ENCODE measurements at places on chromosomes 2 and 18.

DNA sequence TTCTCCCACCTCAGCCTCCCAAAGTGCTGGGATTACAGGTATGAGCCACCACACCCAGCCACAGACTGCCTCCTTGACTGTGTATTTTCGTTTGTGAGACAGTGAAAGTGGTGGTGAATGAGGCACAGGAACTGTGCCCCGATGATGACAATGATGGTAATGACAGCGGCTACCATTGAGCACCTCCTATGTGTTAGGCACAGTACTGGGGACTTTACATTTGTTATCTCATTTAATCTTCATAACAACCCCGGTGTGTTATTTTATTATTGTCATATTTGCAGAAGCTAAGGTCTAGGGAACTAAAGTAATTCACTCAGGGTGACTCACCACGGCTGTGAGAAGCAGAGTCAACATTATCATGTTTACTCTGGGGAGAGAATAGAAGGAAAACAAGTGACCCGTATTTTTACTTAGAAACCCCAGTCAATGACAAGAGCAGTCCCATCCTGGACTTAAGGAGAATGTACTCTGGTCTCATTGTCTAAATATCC lies 77.6 kb upstream of the ALPP start:
- no peak for DNase-seq

GRCh38 chr18:36828157-36828629 lies 609 bp downstream of the TPGS2 start:
- DNase-seq = peak; percentile 77

GRCh38 chr2:133400411-133400810 lies 167.9 kb downstream of the NCKAP5 start:
- no peak for DNase-seq

DNA sequence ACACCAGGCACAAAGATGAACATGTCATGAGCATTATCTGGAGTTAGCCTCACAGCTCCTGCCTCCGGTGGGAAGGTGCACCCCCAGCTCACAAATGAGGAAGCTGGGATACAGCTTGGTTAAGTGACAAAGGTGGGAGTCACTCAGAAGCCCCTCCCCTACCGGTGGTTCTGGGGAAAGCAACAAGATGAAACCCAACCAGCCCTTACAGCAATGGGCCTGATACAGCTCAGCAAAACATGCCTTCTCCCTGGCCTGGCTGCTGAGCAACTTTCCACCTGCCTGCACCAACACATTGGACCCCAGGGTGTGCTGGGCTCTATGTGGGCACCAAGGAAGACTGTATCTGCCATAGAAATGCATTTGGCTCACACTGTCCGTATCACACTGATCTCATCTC lies 113.2 kb downstream of the GYPC start:
- DNase-seq = no peak

DNA sequence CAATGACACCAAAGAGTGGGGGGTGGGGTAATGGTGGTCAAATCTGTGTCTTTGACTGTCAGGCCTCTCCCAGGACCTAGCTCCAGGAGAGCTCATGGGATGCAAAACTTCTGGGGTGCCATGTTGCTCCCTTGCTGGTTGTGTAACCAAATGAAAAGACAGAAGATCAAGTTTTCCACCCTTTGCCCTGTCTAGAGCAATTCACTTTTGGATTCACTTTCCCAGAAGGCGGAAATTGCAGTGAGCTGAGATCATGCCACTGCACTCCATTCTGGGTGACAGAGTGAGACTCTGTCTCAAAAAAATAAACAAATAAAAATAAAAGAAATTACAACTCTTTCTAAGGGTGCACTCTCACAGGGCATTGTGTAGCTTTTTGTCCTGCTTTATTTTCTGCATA lies 34.9 kb upstream of the PLA2R1 start:
- no peak for DNase-seq

GRCh38 chr2:53620981-53621380 lies 146.6 kb upstream of the CHAC2 start:
- no peak for DNase-seq

DNA sequence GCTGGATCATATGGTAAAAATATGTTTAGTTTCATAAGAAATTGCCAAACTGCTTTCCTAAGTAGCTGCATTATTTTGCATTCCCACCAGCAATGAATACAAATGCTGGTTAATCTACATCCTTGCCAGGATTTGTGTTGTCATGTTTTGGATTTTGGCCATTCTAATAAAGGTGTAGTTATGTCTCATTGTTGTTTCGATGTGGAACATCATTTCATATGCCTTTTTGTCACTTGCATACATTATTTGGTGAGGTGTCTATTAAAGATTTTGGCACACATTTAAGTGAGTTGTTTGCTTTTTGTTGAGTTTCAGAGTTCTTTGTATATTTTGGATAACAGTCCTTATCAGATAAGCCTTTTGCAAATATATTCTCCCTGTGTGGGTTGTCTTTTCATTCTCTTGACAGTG lies 299.2 kb upstream of the TFPI start:
- no peak for DNase-seq

DNA sequence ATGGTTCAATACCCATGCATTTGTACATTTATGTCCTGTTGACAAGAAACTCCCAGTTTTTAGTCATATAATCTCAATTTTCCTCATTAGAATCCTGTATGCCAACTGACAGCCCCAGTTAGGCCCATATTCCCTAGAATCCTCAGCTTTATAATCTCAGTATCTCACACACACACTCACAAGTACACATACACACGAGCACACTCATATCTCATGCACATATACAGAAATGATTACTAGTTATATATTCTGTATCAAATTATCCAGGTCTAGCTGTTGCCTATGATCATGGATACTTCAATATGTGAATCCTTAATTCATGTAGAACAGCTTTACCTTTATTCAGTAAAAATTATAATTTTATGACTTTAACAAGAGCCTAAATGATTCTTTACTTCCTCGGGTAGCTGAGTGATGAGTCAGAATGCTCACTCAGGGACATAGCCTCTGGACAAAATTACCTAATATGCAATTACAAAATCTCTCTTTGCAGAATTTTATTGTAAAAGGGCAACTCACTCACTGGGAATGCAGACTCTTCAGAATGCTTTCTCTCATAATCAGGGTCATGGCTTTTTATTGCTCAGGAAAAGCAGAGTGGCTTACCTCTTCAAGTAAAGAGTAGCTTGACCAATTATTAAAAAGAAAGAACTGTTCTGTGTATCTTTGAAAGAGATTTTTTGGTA lies 193.6 kb upstream of the PIK3C3 start:
- peak; percentile 84 for DNase-seq

- no peak for DNase-seq
Observed at GRCh38 chr2:165420231-165420630, 49.3 kb upstream of the CSRNP3 start.

DNA sequence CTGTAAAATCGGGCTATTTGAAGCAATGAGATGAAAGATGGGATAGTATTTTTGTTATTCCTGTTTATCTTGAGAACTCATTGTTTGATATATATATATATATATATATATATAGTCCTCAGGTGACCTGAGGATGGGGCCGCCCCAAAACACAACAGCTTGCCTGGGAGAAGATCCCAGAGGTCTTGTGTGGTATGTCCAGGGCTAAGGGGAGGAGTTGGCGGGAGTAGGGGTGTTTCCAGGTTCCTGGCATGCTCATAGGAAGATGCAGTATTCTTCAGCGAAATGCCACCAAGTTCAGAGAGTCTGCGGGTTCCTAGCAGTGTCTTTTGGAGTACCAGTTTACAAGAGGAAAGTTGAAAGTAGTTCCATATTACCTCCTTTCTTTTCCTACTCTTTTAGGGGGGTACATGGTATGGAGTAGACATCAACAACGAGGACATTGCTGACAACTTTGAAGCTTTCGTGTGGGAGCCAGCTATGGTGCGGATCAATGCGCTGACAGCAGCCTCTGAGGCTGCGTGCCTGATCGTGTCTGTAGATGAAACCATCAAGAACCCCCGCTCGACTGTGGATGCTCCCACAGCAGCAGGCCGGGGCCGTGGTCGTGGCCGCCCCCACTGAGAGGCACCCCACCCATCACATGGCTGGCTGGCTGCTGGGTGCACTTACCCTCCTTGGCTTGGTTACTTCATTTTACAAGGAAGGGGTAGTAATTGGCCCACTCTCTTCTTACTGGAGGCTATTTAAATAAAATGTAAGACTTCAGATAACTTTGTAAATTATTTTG lies 18.3 kb downstream of the CCT7 start:
- no peak for DNase-seq

- no peak for DNase-seq
Observed at GRCh38 chr2:208097313-208097712, 27.0 kb downstream of the CRYGD start.

DNA sequence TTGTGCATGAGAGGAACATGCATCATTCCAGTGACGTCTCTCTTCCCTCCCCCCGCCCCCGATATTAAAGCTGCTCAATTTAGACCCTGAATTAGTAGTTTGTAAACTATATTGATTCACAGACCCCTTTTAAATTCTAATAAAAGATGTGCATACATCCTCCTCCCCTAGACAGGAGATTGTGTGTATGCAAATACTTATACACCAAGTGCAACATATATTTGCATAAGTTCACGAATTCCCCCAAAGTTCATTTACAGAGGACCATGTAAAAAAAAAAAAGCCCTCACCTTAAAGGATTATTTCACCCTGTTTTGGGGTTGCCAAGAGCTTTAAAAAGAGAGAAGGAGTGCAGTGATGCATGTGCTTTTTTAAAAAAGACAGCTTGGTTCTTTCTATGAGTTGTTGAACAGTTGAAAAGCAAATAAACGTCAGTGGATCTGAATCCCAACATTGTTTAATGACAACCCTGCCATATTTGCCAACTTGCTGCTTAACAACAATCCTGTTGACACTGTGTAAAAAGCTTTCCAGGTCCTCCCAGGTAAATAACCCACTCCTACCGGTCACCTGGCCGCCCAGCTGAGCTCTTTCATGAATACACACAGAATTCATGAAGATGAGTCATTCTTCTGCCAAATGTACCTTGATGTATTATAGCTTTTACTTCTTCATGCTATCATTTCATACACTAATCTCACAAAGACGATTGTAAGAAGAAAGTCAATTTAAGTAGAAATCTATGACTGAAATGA lies 211.5 kb downstream of the IKZF2 start:
- DNase-seq = no peak

DNA sequence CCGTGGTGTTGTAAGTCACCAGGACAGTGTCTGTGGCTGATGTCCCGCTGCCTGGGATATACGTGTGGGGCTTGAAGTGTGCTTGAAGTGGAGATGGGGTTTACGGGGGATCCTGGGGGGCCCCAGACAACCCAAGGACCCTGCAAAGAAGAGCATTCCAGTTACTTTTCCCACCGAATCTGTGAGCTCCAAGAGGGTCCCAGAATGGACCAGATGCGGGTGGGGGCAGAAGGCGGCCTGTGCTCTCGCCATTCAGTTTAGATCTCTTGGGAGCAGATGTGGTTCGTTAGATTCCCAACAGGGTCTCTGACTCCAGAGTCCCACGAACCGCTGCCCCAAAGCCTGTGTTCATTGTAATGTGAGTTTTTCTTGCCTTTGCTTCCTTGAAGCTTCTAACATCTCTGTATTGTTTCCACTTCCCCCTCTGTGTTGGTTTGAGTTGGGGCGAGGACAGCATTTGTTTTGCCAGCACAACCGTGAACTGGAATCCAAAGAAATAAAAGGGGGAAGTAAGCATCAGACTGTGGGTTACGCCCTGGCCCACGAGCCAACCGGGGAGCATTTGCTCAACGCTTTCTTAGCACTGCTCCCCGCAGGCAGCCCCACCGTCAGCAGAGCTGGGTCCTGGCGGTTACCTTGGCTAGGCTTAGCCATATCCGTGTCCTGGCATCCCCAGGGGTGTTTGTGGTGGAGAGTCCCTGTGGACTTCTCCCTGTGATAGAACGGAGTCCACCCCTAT lies 92.1 kb downstream of the SH3BP4 start:
- DNase-seq = no peak

GRCh38 chr2:36058953-36059352 lies 296.6 kb upstream of the CRIM1 start:
- DNase-seq = no peak

DNA sequence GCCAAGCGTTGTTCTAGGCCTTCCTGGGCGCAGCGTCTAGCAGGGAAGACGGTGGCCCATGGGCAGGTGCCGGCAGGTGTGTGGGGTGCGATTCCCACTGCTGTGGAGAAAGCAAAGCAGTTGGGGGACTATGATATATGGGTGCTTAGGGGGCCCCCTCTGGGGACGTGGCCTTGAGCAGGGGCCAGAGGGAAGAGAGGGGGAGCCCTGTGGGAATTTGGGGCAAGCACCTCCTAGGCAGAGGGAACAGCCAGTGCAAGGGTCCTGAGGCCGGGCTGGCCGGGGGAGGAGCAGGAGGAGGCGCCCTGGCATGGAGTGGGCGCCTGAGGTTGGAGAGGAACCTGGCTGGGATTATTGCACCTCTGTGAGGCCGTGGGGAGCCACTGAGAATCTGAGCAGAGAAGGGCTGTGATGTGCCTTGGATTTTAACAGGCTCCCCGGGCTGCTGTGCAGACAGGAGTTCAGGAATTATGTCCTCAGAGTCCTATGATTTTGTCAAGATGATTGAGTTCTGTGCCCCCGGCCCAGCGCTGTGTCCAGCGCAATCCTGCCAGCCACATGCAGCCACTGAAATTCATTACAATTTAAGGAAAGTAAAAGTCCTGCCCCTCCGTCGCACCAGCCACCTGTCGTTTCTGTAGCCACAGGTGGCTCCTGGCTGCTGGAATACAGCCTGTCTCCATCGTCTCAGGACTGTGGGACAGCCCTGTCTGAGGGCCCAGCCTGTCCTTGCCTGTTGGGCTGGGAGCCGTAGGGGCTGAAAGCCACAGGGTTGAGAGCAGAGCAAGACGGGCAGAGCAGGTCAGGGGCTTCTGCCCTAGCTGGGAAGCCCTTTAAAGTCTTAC lies 9.1 kb upstream of the KLHL30 start:
- DNase-seq = no peak
